ENCODE measurements at places on chromosomes 2 and 18.

- DNase-seq = no peak
These were observed 64.5 kb upstream of the NPAS2 start for GRCh38 chr2:100755441-100755840.

GRCh38 chr2:112884869-112885505 is 26.0 kb upstream of the IL37 start:
- DNase-seq = peak; percentile 6

- DNase-seq = no peak
These were observed 1.0 kb upstream of the PMAIP1 start for GRCh38 chr18:59898609-59899297.

- DNase-seq = no peak
These were observed 23.5 kb downstream of the GPC1 start for GRCh38 chr2:240458900-240459391.

GRCh38 chr2:236908439-236909192 is 177.1 kb upstream of the COPS8 start:
- DNase-seq = no peak

DNA sequence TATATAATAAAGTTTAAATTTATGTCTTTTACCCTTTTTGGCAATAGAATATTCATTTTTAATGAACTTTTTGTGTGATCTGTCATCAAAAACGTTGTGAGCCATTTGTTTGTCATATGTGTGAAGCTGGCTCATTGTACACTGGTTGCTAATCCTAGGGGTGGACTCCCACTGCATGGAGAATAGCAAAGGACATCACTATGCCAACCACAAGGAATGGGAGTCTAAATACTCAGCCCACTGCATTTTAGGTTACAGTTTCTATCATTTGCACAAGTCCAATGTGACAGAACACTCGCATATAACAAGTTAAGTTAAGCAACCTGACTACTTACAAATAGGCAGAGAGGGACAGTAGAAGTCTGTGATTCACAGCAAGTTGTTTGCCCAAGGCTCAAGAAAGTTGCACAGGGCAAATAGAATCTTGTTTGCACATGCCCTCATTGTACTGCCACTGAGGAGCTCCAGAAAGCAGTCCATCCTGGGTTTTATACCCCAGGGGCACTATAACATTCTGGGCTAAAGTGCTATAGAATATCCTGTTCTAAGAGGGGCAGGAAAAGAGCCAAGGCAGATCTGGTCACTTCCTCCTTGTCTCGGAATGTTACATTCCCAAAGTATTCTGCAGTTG is 545.9 kb upstream of the GCFC2 start:
- DNase-seq = no peak

DNA sequence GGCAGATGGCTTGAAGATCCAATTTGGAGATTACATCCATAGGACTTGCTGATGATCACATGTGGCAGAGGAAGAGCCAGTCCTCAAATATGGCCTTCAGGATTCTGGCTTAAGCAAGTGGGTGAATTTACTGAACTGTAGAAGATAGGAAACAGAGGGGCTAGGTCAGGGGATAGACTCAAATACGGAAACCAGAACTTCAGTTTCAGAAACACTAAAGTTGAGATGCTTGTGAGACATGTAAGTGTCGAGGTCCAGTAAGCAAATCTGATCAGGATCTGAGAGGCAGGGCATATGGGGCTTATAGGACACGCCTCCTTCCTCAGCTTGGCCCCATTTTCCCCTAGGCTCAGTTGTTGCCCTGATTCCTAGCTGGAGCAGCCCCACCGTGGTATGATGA is 107.7 kb downstream of the LBH start:
- no peak for DNase-seq

DNA sequence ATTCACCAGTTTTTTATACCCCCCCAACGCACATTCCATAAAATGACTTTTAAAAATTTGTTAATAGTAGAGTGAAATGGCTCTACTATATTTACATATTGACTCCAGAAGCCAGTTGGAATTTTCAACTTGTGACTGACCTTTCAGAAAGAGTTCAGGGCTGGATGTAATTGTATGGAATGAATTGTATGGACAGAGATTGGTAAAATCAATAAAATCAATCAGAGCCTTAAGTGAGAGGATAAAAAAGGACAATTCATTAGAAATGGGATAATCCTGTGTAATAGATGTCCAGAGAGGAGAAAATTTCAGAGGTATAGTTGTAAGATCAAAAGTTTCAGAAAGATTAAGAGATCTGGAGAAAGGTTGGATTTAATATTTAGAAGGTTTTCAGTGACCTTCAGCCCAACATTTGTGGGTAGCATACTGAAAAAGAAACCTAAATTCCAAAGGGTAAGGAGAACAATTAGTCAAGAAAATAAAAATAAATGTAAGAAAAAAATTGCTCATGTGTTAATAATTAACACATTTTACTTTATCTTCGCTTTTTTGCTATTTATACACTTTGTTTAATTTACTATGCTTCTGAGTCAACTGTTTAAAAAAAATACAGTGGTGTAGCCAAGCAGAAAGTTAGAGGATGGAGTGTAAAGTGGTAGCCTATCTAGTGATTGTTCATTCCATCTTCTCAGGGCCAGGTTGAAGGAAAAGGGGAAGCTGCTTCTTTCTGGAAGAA is 385.4 kb upstream of the TMEFF2 start:
- no peak for DNase-seq

GRCh38 chr2:3354986-3355385 is 22.6 kb downstream of the EIPR1 start:
- DNase-seq = no peak

GRCh38 chr18:40685219-40685618 is 1269.8 kb upstream of the PIK3C3 start:
- no peak for DNase-seq

GRCh38 chr18:72674710-72675109 is 130.6 kb upstream of the CBLN2 start:
- no peak for DNase-seq

DNA sequence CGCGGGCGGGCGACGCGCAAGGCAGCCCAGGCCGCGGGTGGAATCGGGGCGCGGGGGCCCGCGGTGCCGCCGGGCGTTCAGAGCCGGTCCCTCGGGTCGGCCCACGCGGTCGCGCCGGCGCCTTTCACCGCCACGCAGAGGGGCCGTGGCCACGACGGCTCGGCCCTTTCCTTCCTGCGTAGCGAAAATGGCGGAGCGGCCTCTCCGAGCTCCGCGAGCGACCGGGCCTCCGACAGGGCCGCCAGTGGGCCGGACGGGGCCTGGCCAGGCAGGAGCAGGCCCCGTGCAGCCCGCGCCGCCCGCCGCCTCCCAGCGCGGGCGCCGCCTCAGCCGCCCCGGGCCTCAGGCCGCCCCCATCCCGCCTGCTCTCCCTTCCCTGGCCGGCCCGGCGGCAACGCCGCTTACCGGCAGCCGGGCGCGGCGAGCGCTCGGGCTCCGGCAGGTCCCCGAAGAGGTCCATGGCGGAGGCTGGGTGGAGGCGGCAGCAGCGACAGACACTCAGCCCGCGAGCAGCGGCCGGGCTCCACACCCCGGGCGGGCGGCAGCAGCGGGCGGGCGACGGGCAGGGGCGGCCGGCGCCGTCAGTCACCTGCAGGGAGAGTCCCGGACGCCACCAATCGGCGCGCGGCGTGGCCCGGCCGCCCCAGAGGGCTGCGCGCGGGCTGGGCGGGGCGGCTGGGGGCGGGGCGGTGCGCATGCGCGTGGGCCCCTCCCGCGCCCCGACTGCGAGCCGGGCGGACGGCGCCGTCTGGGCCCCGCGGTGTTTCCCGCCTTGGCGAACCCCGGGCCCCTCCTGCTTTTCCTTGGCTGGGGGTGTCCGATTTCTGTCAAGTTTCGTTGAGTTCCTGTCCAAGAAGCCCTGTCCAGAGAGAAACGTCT is at the start of gene ILKAP:
ILKAP (minus strand) TSS at position 602 of the 879 bp plus-strand sequence; CDS start at position 460, 142 bp downstream.
- peak; percentile 69 for DNase-seq

GRCh38 chr18:55907453-55908175 is 319.6 kb upstream of the TCF4 start:
- no peak for DNase-seq

- DNase-seq = no peak
These were observed 72.3 kb downstream of the AFF3 start for GRCh38 chr2:100070078-100070477.

DNA sequence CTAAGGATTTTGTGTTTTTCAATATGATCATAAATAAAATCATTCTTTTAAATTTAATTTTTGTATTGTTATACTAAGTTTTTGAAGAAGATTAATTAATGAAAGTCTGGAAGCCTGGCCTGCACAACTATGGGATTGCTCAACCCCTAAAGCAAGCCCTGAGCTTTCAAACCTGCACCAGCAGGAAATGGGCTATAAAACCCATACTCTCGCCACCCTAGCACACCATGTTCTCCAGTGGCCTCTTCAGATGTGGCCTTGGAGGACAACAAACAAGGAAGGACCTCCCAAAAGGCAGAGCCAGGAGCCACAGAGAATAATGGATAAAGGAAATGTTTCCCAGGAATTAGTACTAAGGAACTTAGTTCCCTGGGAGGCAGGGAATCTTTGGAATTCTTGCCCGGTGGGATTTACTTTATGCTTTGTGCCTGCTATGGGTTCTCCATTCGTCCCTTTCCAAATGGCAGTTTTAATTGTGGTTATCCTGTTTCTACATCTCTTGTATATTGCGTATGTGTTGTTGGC is 212.5 kb downstream of the ZFP36L2 start:
- DNase-seq = no peak

DNA sequence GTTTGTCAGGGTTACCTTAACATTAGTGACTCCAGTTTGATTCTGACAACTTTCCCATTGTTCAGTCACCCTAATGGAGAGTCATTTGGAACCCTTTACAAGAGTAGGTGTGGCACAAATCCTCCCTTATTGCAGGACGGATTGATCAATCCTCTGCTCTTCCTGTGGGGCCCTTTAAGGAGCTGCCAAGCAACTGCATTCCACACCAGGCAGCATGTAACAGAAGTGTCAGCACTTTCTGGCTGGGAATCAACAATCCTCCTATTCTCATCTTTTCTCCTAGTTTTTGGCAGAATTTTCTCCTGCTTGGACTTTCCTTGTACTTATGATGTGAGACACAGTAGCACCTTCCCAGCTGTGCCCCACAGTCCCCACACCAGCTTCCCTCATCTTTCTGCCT is 177.8 kb downstream of the ST6GAL2 start:
- DNase-seq = no peak

GRCh38 chr2:19648583-19648982 is 253.2 kb downstream of the TTC32 start:
- no peak for DNase-seq

DNA sequence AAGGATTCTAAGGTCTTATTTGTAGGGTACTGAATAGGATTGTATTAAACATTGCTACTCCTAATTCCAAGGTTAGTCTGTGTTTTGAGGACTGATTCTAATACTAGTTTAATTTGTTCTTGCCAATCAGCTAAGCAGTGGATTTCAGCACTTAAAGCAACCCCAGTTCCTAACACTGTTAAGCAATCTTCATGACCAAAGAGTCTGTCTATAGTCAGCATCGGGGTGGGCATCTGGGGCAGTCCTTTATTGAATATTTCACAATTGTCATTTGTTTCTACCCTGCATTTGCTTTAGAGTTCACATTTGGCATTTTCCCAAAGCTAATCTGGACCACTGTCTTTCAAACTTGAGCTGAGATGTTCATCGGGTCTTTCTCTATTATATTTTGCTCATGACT is 248.0 kb upstream of the TANK start:
- DNase-seq = no peak

DNA sequence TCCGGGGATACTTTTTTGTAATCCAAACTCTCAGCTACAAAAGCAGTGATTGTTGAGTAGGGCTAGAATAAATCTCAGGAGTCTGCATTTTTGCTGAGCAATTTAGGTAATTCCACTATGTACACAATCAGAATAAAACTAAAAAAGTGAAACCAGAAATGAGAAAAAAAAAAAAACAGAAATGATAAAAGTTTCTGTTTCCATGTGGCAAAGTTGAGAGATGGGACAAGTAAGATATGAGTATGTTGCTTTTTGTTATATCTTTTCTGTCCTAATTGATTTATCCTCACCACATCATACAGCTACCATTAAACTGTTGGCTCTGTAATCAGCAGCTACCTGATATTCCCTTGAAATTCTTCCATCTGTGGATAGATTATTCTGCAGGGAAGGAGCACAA is 92.7 kb downstream of the VWC2L start:
- no peak for DNase-seq

- no peak for DNase-seq
These were observed 43.4 kb upstream of the OTOF start for GRCh38 chr2:26521054-26521912.

- DNase-seq = no peak
These were observed 137.2 kb upstream of the RASGRP3 start for GRCh38 chr2:33339269-33339668.

DNA sequence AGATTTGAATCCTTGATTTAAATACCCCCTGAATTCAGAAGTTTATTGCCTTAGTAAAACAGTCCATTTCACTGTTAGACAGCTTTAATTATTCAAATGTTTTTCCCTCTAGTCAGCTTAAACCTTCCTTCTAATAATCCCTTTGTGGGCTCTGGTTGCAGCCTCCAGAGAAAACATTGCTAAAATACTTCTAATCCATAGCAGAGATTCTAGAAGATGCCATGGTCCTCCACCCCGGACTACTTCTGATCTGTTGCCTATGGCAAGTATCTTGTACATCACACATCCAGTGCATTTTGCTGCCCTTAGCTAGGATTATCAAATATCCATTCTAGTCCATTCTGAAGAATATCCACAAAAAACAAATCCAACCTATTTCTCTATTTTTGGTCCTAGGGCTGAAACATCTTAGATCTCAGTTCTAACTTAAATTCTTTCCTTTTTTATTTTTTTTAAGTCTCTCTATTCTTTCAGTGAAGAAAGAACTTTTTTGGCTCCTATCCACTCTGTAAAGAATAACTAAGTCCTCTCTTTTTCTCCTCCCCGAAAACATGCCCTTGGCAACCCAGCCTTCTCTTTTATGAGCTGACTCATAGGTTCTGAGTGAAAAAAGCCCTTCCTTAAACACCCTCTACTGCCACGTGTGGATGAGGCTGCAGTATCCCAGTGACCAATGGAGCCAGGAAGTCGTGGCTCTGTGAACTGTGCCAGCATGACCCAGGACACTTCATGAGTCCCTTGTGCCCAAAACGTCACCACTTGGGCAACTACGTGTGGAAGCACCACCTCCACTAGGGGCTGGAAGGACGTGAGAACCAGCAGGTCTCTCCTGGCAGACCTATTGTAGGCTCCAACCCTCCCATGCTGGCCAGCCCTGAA is 349.8 kb downstream of the TNS1 start:
- peak; percentile 13 for DNase-seq

DNA sequence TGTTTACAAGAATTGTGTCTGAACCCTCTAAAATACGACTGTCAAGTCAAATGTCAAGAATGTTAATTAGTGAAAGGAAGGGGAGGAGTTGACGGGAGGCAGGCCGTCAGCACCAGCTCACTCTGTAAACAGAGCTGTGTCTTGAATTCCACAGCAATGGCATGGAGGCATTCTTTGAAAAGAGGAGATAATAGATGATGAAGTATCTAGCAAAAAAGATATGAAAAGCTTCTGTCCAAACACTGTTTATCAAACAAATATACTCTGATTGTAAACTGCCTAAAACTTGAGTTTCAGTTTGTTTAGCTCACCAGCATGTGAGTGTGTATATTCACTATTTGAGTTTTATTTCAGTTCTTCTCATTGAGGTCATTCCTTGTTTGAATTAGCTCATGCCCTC is 94.7 kb upstream of the CDC42EP3 start:
- no peak for DNase-seq

- no peak for DNase-seq
These were observed 172.5 kb downstream of the MAIP1 start for GRCh38 chr2:200127848-200128247.

- DNase-seq = no peak
These were observed 118.6 kb upstream of the EML6 start for GRCh38 chr2:54604871-54605270.

Data from NCI-H1930 (cell line).